ENCODE measurements at places on chromosomes 12 and 14.

- H3K36me3 ChIP-seq: no peaks in the 10 kb centered on the region
- H3K4me3 ChIP-seq: no peak overlapping the region
- H3K4me1 ChIP-seq: no peaks in the 10 kb centered on the region
- no peak for DNase-seq
Observed at GRCh38 chr14:34425095-34425851, 36.8 kb downstream of the SPTSSA start.

DNA sequence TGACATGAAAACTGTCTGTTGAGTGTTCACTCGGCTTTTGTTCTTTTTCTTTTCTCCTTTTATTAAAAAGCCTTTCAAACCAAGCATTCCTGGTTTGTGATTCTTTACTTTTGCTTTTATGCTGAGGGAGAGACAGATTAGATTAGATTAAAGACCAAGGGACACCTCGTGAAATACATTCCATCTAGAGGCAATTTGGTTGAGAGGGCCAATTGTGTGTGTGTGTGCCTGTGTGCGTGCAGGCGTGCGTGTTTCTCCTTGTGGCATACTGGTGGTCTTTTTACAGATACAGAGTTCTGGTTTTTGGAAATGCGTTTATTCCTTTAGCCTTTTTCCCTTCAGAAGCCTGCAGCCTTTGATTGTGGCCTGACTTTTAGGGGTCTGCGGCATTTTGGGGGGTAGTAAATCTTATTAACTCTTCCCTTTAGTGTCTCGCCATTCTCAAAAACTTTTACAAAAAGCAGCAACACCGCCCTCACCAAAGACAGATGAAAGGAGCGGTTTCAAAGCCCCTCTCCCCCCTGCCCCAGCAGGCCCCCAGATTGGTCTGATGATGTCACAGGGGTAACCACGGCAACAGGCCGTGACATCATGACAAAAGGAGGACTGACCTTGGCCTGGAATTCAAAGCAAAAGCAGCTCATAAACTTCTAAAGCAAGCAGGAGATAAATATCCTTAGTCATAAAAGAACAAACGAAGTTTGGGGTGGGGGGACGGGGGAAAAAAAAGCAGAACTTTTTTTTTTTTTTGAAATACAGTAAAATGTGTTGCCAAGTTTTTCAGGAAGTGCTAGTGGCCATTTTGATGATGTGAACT, 84.1 kb upstream of the TBX3 start:
- no peak for DNase-seq
- no peaks in the 10 kb centered on the region for H3K4me1 ChIP-seq
- no peaks in the 10 kb centered on the region for H3K27me3 ChIP-seq
- no peaks in the 10 kb centered on the region for H3K36me3 ChIP-seq
- no peak overlapping the region for H3K27ac ChIP-seq
- no peak overlapping the region for H3K4me3 ChIP-seq

DNA sequence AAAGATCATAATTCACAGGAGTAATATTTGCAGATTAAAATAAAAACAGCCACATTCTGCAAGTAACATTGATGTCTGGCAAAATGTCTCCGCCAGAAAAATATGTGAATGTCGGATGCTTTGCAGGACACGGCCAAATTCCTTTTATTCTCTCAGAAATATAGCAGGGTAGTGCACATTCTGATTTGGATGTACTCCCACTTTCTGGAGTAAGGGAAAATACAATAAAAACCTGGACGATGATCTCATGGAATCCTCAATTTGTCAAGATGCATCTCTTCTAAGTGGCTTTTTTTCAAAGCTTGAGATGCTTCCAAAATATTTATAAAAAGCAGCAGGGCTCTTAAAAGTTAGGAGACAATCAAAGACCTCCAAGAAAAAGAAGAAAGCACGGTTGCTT, 133.3 kb downstream of the TBX5 start:
- H3K27ac ChIP-seq: no peak overlapping the region
- H3K27me3 ChIP-seq: no peaks in the 10 kb centered on the region
- no peaks in the 10 kb centered on the region for H3K4me1 ChIP-seq
- no peak overlapping the region for H3K4me3 ChIP-seq
- no peak for DNase-seq

- H3K4me3 ChIP-seq: no peak overlapping the region
- H3K36me3 ChIP-seq: no peaks in the 10 kb centered on the region
- no peak for DNase-seq
- no peaks in the 10 kb centered on the region for H3K27me3 ChIP-seq
- no peaks in the 10 kb centered on the region for H3K4me1 ChIP-seq
Observed at GRCh38 chr14:67949771-67950170, 130.2 kb downstream of the RAD51B start.

GRCh38 chr14:55807053-55807880, 227.3 kb downstream of the KTN1 start:
- H3K4me1 ChIP-seq: no peaks in the 10 kb centered on the region
- H3K4me3 ChIP-seq: no peak overlapping the region
- DNase-seq: peak; percentile 72
- H3K27ac ChIP-seq: peak overlapping the region; percentile 90

GRCh38 chr14:32413967-32414640, 85.0 kb downstream of the AKAP6 start:
- H3K36me3 ChIP-seq: no peaks in the 10 kb centered on the region
- H3K4me3 ChIP-seq: no peak overlapping the region
- no peak for DNase-seq
- no peaks in the 10 kb centered on the region for H3K27me3 ChIP-seq
- H3K4me1 ChIP-seq: no peaks in the 10 kb centered on the region

DNA sequence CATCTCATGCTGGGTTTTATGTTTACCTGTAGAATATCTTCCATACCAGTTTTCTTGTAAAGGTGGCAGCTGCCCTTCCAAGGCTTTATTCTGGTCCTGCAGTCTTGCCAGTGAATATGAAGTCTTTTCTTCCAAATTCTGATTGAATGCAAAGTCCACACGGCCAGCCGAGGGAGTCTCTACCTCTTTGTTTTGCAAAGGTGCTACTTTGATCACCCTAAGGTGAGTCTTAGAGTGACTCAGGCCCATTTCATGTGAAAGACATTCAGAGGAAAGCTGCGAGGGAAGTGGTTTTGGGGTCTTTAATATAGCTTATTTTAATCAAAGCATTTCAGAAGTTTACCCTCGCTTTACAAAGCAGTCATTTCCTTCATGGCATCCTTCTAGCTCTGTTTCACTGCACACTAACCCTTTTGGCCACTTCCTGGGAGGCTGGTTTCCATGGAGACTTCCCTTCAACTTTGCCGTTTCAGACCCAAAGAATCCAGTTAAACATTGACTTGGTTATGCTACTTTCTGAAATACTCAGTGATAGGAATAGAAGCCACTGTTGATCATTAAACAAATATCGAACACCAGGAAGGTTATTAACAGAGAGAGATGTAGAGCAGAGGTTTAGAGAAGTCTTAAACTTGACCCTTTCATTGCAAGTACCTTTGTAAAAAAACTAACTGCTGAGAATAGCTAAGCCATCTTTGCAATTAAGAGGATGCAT, at the start of gene CCDC198:
Gene CCDC198, minus strand, starts transcription at position 391 of the 715 bp plus-strand sequence. Its CDS starts 142 bp downstream, at position 249.
- DNase-seq: no peak
- no peaks in the 10 kb centered on the region for H3K36me3 ChIP-seq
- H3K4me3 ChIP-seq: no peak within 1 kb of the TSS
- H3K4me1 ChIP-seq: no peaks in the 10 kb centered on the region
- no peak within 1 kb of the TSS for H3K27ac ChIP-seq

- no peaks in the 10 kb centered on the region for H3K27me3 ChIP-seq
- peaks cover 6% of the 10 kb centered on the region for H3K4me1 ChIP-seq
Observed at GRCh38 chr14:104973135-104973384, 5.1 kb downstream of the AHNAK2 start.

GRCh38 chr12:131867471-131867870, 27.0 kb upstream of the ULK1 start:
- DNase-seq: no peak
- no peaks in the 10 kb centered on the region for H3K4me1 ChIP-seq
- no peak overlapping the region for H3K27ac ChIP-seq
- H3K36me3 ChIP-seq: no peaks in the 10 kb centered on the region

All from Peyer's patch (tissue), 4 donors.